Omental fat pad (tissue), 4 donors: ENCODE measurements at places on chromosomes 13 and 19.

DNA sequence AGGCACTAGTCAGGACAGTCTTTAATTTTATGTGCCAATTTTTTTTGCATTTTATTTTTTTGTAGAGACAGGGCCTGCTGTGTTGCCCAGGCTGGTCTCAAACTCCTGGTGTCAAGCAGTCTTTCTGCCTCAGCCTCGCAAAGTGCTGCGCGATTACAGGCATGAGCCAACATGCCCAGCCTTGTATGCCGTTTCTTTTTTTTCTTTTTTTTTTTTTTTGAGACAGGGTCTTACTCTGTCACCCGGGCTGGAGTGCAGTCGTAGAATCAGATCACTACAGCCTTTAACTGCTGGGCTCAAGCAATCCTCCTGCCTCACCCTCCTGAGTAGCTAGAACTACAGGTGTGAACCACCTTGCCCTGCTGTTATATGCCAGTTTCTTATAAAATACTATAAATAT lies 26.4 kb downstream of the BORA start:
- DNase-seq, result no peak

GRCh38 chr19:51660975-51661600 lies 14.5 kb upstream of the SIGLEC14 start:
- peak; percentile 76 for DNase-seq

GRCh38 chr13:50353651-50354415 lies 338.6 kb downstream of the KCNRG start:
- DNase-seq, result no peak

DNA sequence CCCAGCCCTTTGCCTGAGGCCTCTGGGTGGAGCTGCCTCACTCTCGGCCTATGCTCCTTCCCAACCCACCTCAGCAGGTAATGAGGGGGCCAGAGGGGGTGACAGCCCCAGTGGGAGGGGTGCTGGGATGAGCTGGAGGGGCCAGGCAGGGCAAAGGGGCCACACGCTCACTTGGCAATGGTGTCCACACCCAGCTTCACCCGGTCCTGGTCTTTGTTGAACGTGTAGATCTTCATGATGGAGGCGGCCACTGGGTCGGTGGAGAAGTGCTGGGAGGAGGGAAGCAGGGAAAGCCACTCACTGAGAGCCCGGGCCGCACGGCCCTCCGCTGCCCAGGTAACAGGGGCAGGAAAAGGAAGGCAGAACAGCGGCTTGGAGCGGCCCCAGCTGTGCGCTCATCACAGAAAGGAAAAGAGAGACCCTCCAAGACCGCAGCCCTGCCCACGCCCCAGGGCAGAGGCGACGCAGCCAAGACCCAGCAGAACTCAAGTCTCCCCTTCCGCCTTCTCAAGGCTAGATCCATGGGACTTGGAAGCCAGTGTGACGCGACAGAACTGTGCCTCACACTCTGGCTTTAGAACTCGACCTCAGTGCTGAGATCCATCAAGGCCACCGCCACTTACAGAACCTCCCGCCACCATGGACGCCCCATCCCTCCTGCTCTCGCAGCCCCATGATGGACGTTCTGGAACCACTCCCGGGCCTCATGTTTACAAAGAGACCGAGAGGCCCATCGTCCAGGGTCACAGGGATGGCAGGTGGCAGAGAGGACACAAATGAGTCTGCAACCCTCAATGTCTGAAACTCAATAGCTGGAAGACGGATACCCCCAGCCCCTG lies 9.2 kb downstream of the UBXN6 start:
- no peak for DNase-seq

GRCh38 chr13:47548294-47548840 lies 452.7 kb downstream of the SUCLA2 start:
- DNase-seq, result no peak

- DNase-seq, result no peak
Measured at GRCh38 chr19:35260694-35261304, 8.0 kb upstream of the USF2 start.

- no peak for DNase-seq
Measured at GRCh38 chr13:49064476-49064875, 88.8 kb downstream of the FNDC3A start.

DNA sequence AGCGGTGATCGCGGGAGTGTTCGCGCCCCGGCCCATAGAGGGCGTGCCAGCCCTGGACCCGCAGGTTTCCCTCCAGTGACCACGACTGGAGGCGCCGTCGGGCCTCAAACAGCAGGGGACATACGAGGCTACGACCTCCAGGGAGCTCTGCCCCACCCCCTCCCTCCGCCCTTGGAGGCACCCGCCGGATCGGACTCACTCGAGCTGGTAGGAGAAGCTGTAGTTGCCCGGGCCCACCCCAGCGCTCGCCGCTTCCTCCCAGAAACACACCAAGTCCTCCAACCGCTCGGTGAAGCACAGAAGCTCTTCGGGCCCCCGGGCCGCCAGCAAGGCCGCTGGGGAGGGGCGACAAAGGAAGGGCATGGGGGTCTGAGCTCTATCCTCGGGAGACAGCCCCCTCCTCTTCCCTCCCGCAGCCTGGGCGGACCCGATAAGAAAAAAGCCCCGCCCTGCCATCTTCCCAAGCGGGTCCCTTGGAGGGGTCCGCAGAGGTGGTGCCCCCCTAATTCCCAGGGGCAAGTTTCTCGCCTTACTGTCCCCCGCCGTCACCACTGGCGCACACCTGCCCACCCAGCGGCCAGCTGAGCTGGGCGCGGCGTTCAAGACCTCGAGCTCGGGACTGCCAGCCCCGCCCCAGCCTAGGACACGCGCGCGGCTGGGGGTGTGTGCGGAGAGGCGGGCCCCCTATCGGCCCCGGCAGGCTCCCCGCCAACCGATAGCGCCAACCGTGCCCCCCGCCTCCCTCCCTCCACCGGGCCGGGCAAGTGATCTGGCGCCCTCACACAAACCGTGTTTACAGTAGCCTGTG lies 1.0 kb downstream of the EPOR start:
- DNase-seq, result no peak

DNA sequence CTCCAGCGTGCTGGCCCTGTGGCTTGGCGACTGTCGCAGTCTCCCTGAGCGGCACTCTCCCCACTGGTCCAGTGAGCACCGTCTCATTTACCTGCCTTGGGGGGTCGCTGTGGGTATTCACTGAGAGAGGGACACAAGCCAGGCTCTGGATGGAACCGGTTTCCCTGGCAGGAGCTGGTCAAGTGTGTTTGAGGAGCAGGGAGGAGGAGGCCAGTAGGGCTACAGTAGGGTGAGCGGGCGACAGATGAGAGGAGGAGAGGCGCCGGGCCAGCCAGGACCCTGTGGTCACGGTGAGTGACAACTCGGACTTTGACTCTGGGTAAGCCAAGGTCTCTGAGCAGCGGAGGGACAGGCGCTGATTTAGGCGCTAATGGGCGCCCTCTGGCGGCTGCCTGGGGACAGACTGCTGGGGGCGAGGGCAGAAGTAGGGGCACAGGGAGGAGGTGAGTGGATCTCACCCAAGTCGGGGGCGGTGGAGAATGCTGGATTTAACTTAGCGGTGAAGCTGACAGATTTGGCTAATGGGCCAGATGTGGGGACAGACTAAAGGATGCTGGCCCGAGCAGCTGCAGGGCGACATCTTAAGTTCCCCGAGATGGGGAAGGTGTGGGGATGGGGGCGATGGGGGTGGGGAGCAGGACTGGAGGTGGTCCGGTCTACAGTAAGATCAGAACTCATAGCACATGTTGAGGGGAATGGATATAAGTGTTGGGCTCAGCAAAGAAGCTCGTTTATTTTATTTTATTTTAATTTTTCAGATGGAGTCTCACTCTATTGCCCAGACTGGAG lies 4.7 kb upstream of the PRMT1 start:
- peak; percentile 70 for DNase-seq

DNA sequence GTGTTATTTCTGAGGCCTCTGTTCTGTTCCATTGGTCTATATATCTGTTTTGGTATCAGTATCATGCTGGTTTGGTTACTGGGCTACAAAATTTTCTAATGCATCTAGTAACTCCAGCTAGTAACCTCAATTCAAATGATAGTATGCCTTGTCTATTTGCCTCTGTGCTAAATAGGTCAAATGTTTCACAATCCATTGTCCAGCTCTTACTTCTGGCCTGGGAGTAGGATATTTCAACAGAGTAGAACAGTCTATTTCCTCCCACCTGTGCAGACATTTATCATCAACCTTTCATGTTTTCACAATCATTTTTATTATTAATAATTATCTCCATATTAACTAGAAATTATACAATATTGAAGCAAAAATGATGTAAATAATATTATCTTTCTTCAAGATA lies 18.1 kb upstream of the NDFIP2 start:
- DNase-seq, result no peak

DNA sequence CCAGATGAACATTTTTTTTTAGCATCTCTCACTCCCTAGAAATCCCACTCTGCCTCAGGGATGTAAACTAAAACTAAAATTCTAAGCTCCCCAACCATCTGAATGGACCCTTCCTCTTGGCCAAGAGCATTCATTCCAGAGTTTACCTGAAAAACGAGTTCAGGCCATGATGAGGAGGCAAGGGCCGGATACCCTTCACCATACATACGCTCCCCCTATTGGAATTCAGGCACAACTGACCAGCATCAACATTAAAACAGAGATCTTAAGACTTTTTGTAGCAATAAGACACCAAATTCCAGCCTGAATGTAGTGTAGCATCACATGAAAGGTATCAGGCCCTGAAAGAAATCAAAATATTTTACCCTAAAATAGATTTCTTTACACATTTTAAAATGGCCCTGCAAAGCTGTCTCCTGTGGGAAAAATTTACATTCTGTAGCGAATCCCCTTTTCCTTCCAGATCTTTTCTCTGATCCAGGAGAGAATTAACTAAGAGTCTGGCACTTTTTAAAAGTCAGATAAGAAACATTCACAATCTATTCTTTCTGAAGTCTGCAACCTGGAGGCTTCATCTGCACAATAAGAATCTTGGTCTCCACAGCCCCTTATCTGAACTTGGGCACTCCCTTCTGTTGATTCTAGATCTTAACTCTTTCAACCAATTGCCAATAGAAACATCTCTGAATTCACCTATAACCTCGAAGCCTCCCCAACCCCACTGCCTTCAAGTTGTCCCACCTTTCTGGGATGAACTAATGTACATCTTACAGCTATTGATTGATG lies 888.5 kb downstream of the UQCRFS1 start:
- no peak for DNase-seq

DNA sequence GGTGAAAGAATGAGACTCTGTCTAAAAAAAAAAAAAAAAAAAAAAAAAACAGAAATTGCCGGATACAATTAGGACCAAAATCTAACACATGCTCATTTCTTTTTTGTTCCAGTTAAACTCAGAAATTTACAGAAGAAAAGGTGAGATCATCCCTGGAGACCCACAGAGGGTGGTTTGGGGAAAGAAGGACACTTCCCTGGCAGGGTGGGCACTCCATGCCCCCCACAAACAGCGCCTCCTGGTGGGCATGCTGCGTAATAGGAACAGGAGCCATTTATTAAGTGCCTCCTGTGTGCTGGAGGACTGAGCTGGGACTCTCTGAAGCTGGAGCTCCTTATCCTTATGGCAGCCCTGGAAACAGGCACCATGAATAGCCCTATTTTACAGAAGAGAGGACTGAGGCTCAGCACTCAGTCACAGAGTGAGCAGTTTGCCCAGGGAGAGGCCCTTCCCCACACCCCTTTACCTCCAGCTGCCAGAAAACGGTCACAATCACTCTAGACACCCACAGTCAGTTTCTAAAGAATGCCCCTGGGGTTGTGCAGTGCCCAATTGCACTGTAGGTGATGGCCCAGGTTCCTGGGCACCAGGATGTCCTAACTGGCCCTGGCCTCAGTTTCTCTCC lies 10.1 kb downstream of the C19orf38 start:
- no peak for DNase-seq

DNA sequence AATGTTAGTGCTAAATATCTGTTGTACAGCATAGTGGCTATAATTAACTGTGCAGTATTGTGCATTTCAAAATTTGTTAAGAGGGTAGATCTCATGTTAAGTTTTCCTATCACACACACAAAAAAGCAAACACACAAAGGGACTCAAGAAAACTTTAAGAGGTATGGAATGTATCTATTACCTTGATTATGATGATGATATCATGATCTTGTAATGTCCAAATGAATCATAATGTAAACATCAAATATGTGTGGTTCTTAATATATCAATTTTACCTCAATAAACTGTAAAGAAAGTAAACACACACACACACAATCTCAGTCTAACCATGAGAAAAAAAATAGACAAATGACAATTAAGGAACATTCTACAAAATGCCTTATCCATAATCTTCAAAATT lies 934.6 kb downstream of the SLITRK1 start:
- DNase-seq, result no peak

DNA sequence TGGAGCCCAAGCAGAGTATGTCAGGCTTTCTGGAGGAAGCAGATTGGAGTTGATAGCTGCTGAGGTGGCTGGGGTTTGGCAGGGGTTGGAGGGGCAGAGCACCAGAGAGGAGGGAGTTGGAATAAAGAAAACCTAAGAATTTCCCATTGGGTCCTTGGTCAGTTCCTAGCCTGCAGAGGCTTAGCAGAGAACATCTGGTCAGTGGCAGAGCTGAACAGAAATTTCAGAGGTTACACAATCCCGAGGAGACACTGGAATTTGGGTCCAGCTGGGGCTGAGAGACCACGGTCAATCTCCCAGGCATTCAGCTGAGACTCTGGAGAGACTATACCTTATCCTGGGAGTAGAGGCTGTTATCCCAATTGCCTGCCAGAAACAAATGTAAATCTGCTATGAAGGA lies 84.4 kb downstream of the DPY19L3 start:
- DNase-seq, result no peak

DNA sequence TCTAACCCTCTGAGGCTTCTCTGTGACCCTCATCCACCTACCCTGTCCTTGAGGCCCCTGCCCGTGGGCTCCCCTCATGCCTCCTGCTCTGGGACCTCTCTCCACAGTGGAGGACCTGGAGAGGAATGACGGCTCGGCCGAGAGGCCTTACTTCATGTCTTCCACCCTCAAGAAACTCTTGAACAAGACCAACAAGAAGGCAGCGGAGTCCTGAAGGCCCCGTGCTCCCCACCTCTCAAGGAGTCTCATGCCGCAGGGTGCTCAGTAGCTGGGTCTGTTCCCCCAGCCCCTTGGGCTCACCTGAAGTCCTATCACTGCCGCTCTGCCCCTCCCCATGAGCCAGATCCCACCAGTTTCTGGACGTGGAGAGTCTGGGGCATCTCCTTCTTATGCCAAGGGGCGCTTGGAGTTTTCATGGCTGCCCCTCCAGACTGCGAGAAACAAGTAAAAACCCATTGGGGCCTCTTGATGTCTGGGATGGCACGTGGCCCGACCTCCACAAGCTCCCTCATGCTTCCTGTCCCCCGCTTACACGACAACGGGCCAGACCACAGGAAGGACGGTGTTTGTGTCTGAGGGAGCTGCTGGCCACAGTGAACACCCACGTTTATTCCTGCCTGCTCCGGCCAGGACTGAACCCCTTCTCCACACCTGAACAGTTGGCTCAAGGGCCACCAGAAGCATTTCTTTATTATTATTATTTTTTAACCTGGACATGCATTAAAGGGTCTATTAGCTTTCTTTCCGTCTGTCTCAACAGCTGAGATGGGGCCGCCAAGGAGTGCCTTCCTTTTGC lies 10.8 kb upstream of the ILF3 start:
- DNase-seq, result no peak

DNA sequence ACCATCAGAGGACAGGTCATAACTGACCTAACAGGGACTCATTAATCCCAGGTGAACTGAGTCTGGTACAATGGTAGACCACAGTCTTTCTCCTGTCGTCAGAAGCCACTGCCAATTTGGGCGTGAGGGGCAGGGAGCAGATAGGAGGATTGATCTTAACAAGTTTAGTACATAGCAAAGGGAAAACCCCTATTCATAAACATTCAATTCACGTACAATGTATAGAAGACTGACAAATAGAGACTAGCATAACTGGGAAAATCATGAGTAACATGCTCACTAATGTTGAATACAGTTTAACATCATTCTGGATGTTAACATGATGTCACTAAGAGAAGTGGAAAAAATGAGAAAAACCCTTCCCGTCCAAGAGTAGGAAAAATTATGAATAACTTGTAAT lies 54.1 kb downstream of the SLC7A1 start:
- DNase-seq, result no peak

- DNase-seq, result no peak
Measured at GRCh38 chr13:99366075-99366987, 59.1 kb upstream of the GPR183 start.
